ENCODE measurements at places on chromosomes 1 and 21. TPM values are rescaled to one million over a fixed set of nuclear protein-coding genes. Genes with fewer than 3 reads are reported as not detected.

The CORT gene
- 1.1 TPM for total RNA-seq

The NUDT4B gene
- total RNA-seq: 9.4 TPM

The AGL gene
- 47.8 TPM for total RNA-seq

The TSHB gene
- total RNA-seq: not detected

The OXCT2 gene
- 1.3 TPM for total RNA-seq

The SHE gene
- 14.1 TPM for total RNA-seq
